ENCODE measurements at places on chromosomes 1 and 21.

- no peak for DNase-seq
Measured at GRCh38 chr1:111842411-111842810, 86.7 kb downstream of the DDX20 start.

DNA sequence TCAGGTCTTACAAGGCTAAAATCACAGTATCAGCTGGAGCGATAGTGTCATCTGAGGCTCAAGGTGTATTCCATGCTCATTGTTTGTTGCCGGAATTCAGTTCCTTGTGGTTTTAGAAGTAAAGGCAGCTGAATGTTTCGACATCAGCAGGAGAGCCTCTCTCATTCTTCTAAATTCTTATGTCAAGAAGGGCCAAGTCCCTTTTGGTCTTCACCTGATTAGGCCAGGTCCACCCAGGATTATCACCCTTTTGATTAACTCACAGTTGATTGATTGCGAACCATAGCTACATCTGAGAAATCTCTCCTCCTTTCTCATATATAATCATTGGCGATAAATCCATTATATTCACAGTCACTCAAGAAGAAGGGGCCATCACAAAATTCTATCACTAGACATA, 806.7 kb upstream of the PRMT6 start:
- no peak for DNase-seq

DNA sequence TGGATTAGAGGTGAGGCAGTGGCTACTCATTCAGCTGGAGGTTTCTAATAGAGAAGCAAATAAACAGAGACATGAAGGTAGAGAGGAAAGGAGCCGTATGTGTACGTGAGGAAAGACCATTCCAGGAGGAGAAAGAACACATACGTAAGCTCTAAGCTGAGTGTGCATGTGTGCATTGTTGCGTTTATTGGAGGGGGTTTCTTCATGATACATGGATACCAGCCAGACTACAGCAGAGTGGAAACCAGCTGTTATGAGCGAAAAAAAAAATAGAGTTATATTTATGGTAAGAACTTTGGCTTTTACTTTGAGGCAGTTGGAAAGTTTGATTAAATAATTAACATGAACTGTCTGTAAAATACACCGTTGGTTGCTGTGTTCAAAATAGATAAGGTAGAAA, 173.4 kb upstream of the RGS18 start:
- DNase-seq: no peak

DNA sequence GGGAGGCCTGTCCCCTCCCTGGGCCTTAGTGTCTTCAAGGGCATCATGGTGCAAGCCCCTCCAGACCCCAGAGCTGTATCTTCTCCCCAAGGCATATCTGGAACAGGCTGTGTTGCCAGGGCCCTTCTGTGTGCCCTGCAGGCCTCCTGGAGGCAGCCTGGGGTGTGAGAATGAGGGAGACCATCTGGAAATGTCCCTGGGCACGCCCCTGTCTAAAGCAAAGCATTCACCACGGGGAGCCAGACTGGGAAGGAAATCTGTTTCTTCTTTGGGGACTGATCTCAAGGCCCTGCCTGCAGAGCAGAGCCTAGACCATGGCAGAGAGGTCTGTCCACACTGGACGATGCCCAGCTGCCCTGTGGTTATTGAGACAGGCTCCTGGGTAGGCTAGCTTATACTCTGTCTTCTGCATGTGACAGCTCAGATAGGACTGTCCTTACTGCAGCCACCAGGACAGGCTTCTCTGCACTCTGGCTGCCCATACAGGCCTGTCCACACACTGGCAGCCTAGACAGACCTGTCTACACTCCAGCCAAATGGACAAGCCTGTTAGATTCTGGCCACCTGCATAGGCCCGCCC, 24.6 kb downstream of the PODN start:
- no peak for DNase-seq

DNA sequence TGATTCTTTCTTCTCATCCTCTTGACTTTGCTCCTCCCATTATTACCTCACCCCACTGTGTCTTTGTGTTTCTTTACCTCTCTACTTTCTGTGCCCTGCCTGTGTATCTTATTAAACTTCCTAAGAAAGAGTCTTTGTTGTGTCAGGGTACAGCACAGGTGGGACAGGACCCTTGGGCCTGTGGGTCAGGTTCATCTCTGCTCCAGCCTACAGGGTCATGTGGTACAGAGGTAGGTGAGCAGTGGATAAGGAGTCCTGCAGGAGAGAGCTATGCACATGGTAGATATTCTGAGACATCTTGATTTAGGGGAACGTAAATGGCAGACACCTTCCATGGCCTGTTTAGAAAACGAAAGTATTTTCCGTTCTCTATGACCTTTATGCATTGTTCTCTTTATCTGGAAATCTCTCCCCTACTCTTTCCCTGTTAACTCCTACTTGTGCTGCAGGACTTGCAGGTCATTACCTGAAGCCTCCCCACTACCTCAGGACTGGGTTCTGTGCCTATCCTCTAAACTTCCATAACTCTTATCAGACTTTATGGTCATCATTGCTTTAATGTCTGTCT, 9.9 kb downstream of the GIPC2 start:
- DNase-seq: no peak

DNA sequence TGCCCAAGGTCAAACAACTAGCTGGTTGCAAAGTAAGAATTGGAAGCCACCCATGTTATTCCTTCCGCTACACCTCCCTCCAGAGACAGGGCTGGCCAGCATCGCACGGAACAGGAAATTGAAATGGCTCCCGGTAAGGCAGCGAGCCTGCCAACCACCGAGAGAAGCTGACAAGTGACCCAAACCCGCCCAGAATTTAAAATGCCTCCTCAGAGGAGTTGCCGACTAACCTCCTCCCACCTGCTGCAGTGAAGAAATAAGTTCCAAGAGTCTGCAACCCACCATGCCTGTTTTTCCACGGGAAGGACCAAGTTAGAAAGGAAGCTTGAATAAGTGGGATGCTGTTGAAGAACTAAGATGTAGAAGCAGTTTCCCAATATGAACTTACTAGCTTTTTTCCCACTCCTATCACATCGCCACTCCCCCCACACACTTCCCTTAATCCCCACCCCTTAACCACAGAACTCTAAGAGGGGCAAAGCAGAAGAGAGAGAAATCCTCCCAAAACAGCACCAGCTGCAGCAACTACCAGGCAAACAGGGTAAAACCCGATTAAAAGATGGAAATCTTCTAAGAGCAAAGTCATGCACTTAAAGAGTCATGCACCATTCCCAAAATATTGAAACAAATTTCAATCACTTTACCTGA, 78.6 kb downstream of the TIAM1 start:
- no peak for DNase-seq

- peak; percentile 79 for DNase-seq
Measured at GRCh38 chr1:167066333-167067122, 23.6 kb downstream of the GPA33 start.
